ENCODE measurements at places on chromosomes 13 and 19. TPM values are rescaled to one million over a fixed set of nuclear protein-coding genes. Genes with fewer than 3 reads are reported as not detected.

GRCh38 chr13:111403266-111403665 is 82.8 kb downstream of the TEX29 start:
- H3K36me3 ChIP-seq: no peaks in the 10 kb centered on the region
- DNase-seq: no peak
- H3K27me3 ChIP-seq: peaks cover 8% of the 10 kb centered on the region
- no peak overlapping the region for H3K4me3 ChIP-seq
- H3K4me1 ChIP-seq: no peaks in the 10 kb centered on the region

The ICAM4 gene
- 0.44 TPM for polyA plus RNA-seq

DNA sequence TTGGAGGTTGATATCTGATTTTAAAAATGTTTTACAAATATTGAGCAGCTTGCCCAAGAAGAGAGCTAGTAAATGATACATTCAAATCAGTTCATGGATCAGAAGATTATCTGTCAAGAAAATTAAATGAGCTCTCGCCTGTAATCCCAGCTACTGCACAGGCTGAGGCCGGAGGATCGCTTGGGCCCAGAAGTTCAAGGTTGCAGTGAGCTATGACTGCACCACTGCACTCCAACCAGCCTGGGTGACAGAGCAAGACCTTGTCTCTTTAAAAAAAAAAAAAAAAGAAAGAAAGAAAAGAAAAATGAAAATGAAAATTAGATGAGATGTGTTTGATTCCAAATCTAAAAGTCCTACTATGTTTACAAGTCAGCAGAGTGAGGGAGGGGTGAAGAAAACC is 2.4 kb downstream of the SPART start:
- no peaks in the 10 kb centered on the region for H3K36me3 ChIP-seq
- peak overlapping the region; percentile 93 for H3K4me3 ChIP-seq
- peaks cover 42% of the 10 kb centered on the region for H3K4me1 ChIP-seq
- no peak for DNase-seq
- no peaks in the 10 kb centered on the region for H3K27me3 ChIP-seq

The F10 gene
- polyA plus RNA-seq: 9.0 TPM

The ZNF433 gene
- 5.0 TPM for polyA plus RNA-seq

The DZIP1 gene
- polyA plus RNA-seq: 5.8 TPM

DNA sequence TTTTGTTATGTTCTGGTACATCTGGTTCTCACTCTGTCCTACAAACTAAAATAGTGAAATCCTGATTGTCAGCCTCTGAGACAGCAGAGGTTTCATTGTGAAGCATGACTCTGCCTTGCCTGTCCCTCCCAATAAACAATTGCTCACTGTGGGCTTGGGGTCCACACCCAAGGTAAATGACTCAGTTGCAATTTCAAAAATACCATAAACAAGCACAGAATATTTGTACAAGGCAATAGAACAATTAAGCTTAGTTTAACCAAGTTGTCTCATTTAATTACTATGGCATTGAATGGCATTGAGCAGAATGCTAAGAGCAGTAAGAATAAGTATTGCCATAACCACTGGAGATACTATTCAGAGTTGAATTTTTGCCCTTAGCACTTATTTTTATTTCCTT is 353.6 kb downstream of the SPRY2 start:
- peak overlapping the region; percentile 89 for H3K27ac ChIP-seq
- no peaks in the 10 kb centered on the region for H3K36me3 ChIP-seq
- peak overlapping the region; percentile 4 for H3K4me3 ChIP-seq
- peaks cover 57% of the 10 kb centered on the region for H3K4me1 ChIP-seq

DNA sequence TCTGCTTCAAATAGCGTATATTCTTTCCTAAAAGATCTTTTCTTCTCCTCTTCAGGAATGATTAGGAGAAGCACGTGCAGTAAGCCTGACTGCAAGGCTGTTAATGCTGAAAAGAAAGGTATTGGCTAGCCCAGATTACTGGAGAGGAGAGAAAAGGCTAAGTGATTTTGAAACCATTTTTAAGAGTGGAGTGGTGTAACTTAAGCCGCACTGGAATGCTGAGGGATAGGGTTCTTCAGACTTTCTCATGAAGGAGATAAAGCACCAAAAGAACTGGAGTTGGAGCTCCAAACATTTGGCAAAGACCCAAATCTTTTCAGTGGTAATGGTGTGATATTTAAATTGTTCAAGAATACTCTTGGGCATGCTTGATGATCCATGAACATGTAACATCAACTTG is 388.3 kb downstream of the COG6 start:
- H3K27ac ChIP-seq: no peak overlapping the region
- no peak overlapping the region for H3K4me3 ChIP-seq
- peaks cover 26% of the 10 kb centered on the region for H3K27me3 ChIP-seq
- H3K4me1 ChIP-seq: no peaks in the 10 kb centered on the region

GRCh38 chr19:13153569-13154240 is 3.5 kb downstream of the IER2 start:
- no peaks in the 10 kb centered on the region for H3K27me3 ChIP-seq
- peak overlapping the region; percentile 83 for H3K4me3 ChIP-seq
- peak overlapping the region; percentile 94 for H3K27ac ChIP-seq
- H3K4me1 ChIP-seq: 0 out of 2 replicates have a peak, but pooled peaks cover 10% of the 10 kb centered on the region

DNA sequence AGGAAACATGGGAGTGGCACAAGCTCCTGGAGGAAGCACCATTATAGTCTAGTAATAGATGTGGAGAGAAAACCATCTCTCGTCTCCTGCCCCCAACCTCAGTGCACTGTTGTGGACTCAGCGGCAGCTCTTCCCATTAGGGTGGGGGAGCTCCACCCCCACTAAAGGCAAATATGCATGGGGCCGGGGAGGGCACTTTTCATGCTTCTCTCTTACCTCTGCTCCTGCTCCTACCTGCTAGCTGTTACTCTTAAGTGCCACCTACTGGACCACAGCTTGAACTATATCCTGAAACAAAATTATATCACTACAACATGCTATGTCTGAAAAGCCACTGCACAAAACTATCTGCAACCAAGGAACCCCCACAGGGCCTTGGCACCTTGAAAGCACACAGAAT is 112.6 kb upstream of the DACH1 start:
- H3K27me3 ChIP-seq: no peaks in the 10 kb centered on the region
- DNase-seq: no peak
- no peak overlapping the region for H3K27ac ChIP-seq
- no peaks in the 10 kb centered on the region for H3K4me1 ChIP-seq

The ELAVL3 gene
- not detected for polyA plus RNA-seq

GRCh38 chr13:65959305-65959704 is 1270.8 kb downstream of the PCDH9 start:
- H3K27me3 ChIP-seq: no peaks in the 10 kb centered on the region
- no peaks in the 10 kb centered on the region for H3K36me3 ChIP-seq
- H3K27ac ChIP-seq: no peak overlapping the region
- H3K4me1 ChIP-seq: no peaks in the 10 kb centered on the region

GRCh38 chr13:97566907-97567306 is 132.9 kb downstream of the RAP2A start:
- H3K27ac ChIP-seq: no peak overlapping the region
- no peaks in the 10 kb centered on the region for H3K27me3 ChIP-seq
- no peaks in the 10 kb centered on the region for H3K36me3 ChIP-seq
- DNase-seq: no peak
- no peak overlapping the region for H3K4me3 ChIP-seq

DNA sequence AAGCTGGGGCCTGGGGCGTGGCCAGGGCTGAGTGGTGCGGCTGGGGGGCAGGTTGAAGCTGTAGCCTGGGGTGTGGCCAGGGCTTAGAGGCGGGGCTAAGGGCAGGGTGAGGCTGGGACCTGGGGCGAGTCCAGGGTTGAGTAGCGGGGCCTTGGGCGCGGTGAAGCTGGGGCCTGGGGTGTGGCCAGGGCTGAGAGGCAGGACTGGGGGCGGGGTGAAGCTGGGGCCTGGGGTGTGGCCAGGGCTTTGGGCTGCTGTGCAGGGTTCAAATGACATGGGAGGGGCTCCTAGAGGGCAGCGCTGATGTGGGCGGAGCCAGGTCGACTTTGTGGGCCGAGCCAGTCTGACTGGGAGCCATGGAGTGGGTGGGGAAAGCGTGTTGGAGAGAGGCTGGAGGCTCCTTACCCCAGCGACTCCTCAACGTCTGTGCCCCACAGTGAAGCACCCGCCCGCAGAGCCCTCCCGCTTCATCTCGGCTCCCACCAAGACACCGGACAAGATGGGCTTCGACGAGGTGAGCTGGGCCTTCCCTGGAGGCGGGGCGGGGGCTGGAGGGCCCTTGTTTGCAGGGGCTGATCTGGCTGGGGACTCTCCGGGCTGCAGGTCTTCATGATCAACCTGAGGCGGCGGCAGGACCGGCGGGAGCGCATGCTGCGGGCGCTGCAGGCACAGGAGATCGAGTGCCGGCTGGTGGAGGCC is 21.5 kb downstream of the COLGALT1 start:
- H3K36me3 ChIP-seq: peaks cover 19% of the 10 kb centered on the region
- H3K4me1 ChIP-seq: no peaks in the 10 kb centered on the region
- no peak overlapping the region for H3K4me3 ChIP-seq

The KATNAL1 gene
- 23.1 TPM for polyA plus RNA-seq

The DOCK6 gene
- polyA plus RNA-seq: 11.8 TPM

GRCh38 chr19:18700501-18701249 is 17.2 kb downstream of the CRTC1 start:
- H3K4me3 ChIP-seq: peak overlapping the region; percentile 70
- H3K27ac ChIP-seq: peak overlapping the region; percentile 49
- no peaks in the 10 kb centered on the region for H3K27me3 ChIP-seq
- H3K36me3 ChIP-seq: no peaks in the 10 kb centered on the region
- peak; percentile 85 for DNase-seq

GRCh38 chr13:77429320-77430142 is 102.6 kb upstream of the MYCBP2 start:
- no peaks in the 10 kb centered on the region for H3K4me1 ChIP-seq
- DNase-seq: peak; percentile 25
- no peak overlapping the region for H3K4me3 ChIP-seq

DNA sequence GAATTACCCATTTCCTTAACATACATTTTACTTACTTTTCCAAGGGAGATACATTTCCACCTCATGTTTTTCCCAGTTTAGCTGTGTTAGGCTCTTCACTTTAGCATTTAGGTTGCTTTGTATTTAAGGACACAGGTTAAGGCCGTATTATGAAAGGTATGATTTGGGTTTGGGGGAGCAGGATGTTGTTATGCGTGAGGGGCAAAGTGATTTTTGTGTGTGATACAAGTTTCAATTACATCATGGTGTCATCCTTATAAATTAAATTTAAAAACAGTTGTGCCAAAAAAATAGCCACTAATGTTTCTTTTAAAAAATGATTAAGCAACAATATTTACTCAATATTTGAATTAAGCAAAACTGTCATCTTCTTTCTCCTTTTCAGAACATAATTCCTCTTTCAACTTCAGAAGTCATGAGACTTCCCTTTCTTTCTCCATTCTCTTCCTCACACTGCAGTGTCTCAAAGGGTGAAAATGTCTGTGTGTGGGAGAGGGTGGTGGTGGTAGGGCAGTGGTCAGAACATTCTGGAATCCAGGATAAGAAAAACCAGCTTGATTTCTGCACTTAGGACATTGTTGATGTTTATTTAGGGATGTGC is 126.2 kb downstream of the KCNRG start:
- peaks cover 19% of the 10 kb centered on the region for H3K4me1 ChIP-seq
- H3K4me3 ChIP-seq: 0 out of 2 replicates have a peak overlapping the region, but pooled peaks have one; percentile 33
- H3K27me3 ChIP-seq: no peaks in the 10 kb centered on the region
- DNase-seq: no peak

The ZNF700 gene
- polyA plus RNA-seq: 3.2 TPM

DNA sequence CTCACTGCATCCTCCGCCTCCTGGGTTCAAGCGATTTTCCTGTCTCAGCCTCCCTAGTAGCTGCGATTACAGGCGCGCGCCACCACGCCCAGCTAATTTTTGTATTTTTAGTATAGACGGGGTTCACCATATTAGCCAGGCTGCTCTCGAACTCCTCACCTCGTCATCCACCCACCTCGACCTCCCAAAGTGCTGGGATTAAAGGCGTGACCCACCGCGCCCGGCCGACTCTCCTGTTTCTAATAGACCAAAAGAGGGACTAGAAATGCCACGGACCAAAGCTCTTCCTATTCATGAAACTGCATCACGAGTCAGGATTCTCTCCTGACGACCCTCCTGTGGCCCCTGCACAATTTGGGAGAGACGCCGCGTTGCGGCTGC is 563 bp downstream of the ZNF43 start:
- no peak for DNase-seq
- H3K27ac ChIP-seq: peak overlapping the region; percentile 92
- H3K27me3 ChIP-seq: no peaks in the 10 kb centered on the region
- H3K4me1 ChIP-seq: no peaks in the 10 kb centered on the region
- peak overlapping the region; percentile 93 for H3K4me3 ChIP-seq
- 0 out of 2 replicates have a peak, but pooled peaks cover 5% of the 10 kb centered on the region for H3K36me3 ChIP-seq

The SMIM44 gene
- not detected for polyA plus RNA-seq

DNA sequence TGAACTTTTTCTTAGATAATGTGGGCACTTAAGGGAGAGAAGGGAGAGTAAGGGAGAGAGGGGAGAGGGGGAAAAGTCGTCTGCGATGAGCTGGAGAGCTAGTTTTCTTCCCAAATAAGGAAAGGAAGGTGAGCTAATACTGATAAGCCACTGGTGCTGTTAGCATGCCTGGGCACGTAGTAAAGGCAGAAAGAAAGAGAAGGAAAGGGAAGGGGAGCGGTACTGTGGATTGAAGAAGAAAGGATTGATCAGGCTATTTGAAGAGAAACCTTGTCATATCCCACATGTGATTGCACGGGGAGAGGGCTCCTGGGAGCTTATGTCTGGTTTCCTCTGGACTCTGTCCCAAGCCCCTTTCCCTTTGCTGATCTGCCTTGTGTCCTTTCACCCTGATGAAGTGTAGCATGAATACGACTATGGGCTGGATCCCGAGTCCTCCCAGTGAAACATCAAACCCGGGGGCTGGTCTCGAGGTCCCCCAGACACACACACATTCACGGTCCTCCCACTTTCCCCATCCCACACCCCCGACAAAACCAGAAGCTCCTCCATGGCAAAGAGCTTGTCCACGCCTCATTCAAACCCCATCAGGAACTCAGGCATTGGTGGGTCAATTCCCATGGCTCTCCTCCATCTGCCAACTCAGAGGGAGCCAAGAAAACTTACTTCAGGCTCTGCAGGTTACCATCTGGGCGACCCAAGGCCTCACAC is 30.6 kb downstream of the NLRP13 start:
- H3K27ac ChIP-seq: no peak overlapping the region
- DNase-seq: no peak
- H3K27me3 ChIP-seq: no peaks in the 10 kb centered on the region
- no peak overlapping the region for H3K4me3 ChIP-seq

DNA sequence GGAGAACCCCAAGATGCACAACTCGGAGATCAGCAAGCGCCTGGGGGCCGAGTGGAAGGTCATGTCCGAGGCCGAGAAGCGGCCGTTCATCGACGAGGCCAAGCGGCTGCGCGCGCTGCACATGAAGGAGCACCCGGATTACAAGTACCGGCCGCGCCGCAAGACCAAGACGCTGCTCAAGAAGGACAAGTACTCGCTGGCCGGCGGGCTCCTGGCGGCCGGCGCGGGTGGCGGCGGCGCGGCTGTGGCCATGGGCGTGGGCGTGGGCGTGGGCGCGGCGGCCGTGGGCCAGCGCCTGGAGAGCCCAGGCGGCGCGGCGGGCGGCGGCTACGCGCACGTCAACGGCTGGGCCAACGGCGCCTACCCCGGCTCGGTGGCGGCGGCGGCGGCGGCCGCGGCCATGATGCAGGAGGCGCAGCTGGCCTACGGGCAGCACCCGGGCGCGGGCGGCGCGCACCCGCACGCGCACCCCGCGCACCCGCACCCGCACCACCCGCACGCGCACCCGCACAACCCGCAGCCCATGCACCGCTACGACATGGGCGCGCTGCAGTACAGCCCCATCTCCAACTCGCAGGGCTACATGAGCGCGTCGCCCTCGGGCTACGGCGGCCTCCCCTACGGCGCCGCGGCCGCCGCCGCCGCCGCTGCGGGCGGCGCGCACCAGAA is 1.1 kb downstream of the SOX1 start:
- DNase-seq: peak; percentile 23
- no peaks in the 10 kb centered on the region for H3K36me3 ChIP-seq
- no peak overlapping the region for H3K4me3 ChIP-seq

GRCh38 chr19:3375221-3376090 is 9.1 kb downstream of the NFIC start:
- peak overlapping the region; percentile 10 for H3K4me3 ChIP-seq
- peak; percentile 63 for DNase-seq
- no peaks in the 10 kb centered on the region for H3K36me3 ChIP-seq
- peaks cover 29% of the 10 kb centered on the region for H3K4me1 ChIP-seq
